ENCODE measurements at places on chromosomes 16 and 17.

DNA sequence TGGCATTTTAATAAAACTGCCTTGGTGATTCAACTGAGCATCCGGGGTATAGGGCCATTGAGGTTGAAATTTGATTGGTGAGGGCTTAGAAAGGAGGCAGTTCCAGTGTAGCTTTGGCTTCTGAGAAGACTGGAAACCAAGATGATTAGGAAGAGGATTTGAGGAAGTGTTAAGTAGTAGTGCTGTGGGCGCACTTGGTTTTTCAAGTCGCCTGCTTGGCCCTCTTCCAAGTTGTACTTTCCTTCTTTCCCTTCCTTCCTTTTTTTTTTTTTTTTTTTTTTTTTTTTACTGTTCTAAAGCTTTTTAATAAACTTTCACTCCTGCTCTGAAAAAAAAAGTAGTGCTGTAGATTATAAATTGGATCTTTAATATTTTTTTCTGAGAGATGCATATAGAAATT is 320.5 kb downstream of the UTP18 start:
- no peak for DNase-seq

DNA sequence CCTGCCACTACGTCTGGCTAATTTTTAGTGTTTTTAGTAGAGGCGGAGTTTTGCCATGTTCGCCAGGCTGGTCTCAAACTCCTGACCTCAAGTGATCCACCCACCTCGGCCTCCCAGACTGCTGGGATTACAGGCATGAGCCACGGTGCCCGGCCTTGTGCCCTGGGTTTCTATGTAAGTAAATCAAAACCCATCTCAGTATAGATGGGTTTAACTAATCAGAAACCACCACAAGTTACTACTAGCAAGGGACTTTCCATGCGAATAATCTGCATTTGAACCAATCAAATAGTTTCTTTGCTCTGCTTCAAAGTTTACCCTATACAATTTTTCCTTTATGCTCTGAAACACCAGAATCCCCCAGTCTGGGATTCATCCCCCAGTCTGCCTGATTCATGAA is 16.5 kb upstream of the EIF1 start:
- no peak for DNase-seq

- no peak for DNase-seq
Observed at GRCh38 chr17:56595831-56596690, 2.6 kb downstream of the NOG start.

DNA sequence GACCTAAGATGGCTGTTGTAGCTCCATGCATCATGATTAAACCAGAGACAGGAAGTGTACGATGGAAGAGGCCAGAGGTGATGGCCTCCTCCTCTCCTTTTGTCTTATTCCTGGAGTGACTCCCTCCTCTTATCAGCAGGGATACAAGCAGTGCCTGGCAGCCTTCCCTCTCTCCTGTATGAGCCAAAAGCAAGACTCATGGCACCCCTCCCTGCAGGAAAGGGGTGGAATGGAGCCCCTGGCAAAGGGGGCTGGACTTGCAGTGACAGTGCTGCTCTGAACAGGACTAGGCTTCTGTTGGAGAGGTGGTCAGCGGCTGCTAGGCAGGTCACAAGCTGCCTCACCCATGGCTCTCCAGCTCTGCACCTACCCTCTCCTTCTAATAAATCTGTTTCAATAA is 8.4 kb downstream of the TXNL4B start:
- no peak for DNase-seq

DNA sequence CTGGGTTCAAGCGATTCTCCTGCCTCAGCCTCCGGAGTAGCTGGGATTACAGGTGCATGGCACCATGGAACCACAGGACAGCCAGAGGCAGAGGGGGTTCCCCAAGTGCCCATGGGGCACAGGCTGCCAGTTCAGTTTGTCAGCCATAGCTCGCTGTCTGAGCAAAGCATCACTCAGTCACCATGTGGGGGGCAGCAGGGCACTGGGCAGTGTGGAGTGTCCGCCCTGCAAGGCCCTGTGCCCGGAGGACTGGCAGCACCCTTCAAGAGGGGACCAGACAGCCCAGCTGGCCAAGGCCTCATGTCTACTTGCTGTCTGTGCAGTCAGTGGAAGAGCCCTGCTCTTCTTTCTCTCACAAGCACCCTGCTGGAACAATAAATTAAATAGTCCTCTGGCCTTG is 6.4 kb downstream of the ALYREF start:
- no peak for DNase-seq

DNA sequence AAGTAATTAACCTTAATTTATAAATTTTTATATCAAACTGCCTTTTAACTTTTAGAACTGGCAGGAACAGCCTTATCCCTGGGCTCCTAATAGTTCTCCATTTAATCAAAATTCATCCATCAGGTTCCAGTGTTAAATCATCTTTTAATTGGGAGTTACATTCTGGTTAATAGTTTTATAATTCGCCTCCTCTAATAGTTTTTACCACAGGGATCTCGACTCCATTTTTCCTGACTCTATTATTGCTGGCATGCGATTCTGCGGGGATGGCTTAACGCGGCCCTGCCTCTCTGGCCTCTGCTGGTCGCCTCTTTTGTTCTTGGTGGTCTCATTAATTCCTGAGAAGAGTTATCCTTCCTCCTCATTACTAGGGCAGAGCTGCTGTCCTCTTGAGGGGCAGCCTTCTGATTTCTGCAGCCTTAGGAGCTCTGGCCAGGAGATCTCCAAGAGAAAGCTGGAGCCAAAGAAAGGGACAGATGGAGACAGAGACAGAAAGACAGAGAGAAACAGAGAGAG is 71.1 kb downstream of the MRM1 start:
- no peak for DNase-seq

DNA sequence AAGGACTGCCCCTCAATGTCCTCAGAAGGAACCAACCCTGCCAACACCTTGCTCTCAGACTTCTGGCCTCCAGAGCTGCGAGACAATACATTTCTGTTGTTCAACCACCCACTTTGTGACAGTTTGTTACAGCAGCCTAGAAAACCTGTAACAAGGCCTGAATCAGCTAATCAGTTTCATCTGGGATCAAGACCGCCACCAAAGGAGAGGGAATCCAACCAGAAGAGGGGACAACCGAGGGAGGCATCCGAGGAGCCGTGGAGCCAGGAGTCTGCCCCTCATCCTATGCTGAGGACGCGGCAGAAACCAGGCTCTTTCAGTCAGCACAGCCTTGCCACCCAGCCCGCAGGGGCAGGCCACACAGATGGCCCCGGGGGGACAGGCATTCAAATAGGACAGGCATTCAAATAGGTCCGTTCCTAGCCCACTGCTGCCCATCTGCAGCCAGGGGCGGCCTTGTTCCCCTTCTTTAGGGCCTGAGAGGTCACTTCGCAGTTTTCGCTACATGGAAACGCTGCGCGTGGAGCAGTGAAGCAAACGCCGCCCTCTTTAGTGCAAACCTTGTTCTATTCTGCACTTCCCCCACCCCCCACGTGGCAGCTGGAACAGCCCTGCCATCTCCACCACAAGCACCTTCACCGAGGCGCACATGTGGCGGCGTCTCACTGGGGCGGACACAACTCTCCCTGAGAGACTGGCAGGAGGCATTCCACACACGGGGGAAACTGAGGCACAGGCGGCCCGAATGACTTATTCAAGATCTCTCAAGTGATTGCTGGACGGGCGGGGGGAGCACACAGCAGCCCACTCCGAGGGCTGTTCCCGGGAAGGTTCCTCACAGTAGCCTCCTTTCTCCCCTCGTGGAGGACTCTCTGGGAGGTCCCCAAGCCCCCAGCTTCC is 26.7 kb downstream of the FA2H start:
- no peak for DNase-seq

- DNase-seq = no peak
Observed at GRCh38 chr17:75032720-75033280, 14.0 kb downstream of the ATP5PD start.

DNA sequence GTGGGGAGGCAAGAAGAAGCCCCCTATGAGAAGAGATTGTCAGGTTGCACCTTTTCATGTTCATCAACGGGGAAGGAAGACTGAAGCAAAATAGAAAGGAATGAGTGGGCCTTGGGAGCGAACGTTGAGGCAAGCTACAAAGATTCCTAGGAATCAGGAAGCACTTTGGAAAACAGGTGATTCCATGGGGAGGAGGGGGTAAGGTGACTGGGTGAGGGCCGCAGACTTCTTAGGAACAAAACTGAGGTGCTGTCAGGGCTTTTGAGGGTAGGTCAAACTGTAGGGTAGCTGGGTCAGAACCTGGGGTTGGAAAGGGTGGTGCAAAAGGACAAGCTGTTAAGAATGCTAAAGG is 528 bp downstream of the ITFG1 start:
- peak; percentile 1 for DNase-seq

GRCh38 chr17:63696381-63696961 is 3.5 kb downstream of the LIMD2 start:
- no peak for DNase-seq

DNA sequence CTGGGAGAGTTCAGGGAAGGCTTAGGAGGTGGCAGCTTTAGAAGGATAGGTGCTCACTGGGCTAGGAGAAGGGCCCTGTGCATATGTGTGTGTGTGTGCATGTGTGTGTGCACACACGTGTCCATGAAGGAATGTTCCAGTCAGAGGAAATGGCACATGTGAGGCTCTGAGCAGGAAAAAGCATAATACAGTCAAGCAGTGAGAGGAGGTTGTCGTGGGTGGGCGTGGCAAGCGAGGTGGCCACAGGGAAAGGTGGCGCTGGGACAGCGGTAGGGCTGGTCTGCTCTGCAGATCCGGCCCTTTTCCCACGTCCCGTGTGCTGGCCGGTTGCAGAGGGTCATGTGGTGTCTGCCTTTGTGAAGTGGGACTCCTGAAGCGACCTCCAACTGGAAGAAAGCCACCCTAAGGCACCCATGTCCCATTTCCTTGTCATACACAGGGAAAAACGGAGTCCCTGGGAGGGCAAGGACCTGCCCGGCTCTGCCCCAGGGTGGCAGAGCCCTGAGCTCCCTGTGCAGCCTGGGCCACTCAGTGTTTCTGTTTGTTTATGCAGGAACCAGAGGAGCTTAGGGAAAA is 40.1 kb downstream of the NT5M start:
- DNase-seq = no peak

DNA sequence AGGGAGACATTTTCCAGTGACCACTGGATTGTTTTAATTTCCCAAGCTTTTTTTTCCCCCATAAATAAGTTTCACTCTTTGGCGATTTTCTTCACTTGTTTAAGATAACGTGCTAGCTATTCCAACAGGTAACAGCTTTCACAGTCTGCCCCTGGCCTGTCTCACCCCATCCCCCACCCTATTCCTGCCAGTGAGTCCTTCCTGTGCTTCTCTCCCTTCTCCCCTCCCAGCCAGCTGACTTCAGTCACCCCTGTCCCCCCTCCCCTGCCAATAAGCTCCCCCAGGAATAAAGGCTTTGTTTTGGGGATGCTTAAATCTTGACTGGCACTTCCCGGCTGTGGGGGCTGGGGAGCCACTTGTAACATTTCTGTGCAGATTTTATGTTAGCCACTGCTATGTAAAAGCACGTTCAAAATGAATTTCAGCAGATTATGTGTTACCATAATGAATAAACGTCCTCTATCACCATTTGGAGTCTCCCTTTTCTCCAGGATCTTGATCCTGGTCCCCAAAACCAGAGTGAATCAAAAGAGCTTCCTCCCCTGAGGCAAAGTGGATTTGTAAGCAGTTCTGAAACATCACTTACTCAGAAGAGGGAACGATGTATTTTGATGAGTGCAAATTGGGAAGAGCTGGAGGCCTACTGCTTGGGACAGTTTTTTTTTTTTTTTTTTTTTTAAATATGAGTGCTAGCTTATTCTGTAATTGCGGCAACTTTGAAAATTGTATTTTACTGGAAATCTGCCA is 58.2 kb downstream of the IGF2BP1 start:
- DNase-seq = no peak
